ENCODE measurements at places on chromosomes 5 and 9.

- no peak for DNase-seq
Measured at GRCh38 chr5:79962575-79963222, 28.4 kb downstream of the MTX3 start.

GRCh38 chr9:80673496-80673895 lies 1015.9 kb downstream of the TLE1 start:
- DNase-seq, result no peak

DNA sequence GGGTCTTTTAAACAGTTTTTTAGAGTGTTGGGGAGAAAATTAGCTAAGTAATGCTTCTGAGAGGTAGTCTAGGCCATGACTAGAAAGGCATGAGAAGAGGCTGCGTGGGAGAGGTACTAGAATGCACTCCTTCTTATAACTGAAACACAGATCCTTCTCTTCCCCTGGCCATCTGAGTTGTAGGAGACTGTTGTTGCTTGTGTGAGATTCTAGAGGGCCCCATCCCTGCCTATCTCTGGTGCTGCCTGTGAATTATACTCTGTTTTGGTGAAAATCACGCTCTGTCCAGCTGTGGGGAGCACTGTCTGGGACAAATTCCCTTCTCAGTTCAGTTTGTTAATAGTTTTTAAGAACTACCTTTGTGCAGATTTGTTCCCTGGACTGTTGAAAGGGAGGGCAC lies 37.5 kb downstream of the MAP1B start:
- no peak for DNase-seq

DNA sequence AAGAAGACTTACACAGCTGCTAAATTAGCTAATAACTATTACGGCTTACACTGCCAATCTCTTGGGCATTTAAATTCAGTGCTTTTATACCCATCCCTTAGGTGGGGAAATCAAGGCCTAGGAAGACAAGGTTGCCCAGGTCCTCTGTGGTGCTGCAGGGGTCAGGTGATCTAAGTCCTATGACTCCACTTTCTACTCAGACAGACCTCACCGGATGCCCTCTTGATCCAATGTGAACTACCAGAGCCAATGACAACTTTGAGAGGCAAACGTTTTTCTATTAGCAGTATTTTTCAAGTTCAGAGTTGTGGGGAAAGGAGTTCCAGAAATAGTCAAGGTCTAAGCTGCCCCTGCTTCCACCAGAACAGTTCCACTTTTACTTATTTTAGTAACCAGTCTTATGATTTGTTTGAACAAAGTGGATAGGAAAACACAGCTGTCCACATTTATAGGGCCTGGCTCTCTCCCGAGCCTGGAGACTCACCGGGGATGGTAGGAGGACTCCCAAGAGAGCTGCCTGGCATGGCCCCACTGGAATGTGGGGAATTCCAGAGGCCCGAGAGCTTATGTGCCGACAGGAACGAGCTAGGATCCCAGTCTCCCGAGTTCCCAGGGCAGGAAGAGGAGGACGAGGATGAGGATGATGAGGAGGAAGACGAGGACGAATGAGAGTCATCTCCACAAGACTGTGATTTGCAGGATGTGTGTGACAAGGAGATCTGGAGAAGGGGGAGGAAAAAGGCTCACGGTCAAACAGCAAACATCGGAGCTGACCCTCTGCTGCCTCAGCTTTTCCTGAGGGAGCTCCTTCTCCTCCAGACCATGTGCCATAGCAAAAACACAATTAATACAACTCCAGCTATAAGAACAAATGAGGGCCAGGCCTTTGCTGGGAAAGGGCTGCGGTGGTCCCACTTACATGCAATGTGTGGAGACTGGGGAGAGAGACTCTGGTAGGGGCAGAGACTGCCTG lies 16.7 kb downstream of the FAM193B start:
- no peak for DNase-seq

DNA sequence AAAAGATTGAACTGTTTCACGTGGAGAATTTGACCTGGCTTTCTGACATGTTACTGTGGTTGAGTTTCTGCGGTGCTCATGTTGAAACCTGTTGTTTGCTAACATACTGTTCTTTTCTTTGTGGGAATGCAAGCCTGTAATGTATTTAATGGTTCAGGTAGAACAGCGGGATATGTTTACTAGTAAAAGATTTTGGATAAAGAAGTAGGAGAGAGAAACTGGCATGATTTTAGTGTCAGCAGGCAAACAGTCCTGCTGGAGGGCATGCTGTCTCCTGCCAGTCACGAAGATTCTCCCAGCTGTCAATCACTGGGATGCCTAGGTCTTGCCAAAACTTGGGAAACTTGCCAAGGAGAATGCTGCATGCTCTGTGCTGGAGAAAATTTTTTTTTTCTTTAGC lies 263.5 kb downstream of the TAF11L14 start:
- no peak for DNase-seq

- no peak for DNase-seq
Measured at GRCh38 chr9:77987880-77988525, 43.6 kb downstream of the GNAQ start.

- no peak for DNase-seq
Measured at GRCh38 chr9:6758498-6759184, 868 bp downstream of the KDM4C start.

- no peak for DNase-seq
Measured at GRCh38 chr5:5103245-5103644, 36.9 kb upstream of the ADAMTS16 start.

DNA sequence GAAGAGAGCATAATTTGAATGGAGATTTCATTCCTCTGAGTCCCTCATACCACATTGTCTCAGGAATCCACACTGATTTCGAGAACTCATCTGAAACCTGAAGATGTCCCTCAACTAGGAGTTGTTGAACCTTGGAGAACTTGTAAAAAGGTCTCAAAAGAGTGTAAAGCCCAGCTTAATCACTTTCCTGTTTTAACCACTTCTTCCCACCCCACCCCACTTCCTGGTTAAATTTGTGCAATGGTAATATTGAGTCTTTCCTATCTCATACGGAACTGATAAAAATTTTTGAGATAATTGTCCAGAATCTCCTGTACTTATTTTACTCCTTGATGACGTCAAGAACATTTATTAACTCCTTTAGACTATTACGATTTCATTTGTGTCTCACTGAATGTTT lies 240.7 kb downstream of the ARRDC3 start:
- DNase-seq, result no peak

GRCh38 chr5:177023303-177023664 lies 788 bp downstream of the ZNF346 start:
- no peak for DNase-seq

- DNase-seq, result no peak
Measured at GRCh38 chr5:120465436-120465961, 1.4 kb downstream of the PRR16 start.

GRCh38 chr9:101201630-101202029 lies 173.1 kb downstream of the PLPPR1 start:
- DNase-seq, result no peak

DNA sequence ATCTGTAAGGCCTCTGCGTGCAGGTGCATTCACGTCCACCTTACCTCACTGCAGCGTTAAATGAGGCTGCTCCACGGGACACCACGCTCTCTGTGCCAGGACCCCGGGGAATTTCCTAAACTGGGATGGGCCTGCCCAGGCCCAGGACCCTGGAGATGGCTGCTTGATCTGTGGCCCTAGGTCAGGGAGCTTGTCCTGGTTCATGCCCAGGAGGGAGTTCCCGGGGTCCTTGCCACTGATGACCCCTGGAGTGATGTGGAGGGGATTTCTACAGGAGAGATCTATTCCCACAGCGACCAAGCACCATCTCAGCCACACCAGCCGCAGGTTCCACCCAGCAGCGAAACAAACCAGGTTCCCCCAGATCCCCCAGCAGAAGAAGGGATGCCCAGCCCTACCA lies 3.5 kb downstream of the OR2V1 start:
- no peak for DNase-seq

GRCh38 chr5:74130155-74130897 lies 504.3 kb downstream of the ARHGEF28 start:
- no peak for DNase-seq

- DNase-seq, result no peak
Measured at GRCh38 chr5:98259595-98259994, 513.9 kb upstream of the RGMB start.

DNA sequence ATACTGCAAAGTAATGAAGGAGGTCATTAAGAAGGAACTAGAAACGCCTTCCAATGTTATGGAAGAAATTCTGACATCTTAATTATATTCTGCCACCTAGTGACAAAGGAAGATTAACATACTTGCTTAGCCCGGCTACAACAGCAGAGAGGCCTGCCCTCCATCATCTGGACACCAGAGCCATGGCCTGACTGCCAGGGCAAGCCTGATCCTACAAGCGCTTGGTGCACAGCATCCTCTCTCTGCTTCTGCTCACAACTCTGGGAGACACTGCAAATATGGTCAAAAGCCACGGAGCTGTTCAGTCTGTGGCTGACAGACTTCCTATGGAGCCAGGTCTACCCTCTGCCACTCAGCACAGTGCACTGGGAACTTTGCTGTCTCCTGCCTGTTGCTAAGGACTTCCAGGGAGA lies 87.3 kb upstream of the SLC44A1 start:
- no peak for DNase-seq

DNA sequence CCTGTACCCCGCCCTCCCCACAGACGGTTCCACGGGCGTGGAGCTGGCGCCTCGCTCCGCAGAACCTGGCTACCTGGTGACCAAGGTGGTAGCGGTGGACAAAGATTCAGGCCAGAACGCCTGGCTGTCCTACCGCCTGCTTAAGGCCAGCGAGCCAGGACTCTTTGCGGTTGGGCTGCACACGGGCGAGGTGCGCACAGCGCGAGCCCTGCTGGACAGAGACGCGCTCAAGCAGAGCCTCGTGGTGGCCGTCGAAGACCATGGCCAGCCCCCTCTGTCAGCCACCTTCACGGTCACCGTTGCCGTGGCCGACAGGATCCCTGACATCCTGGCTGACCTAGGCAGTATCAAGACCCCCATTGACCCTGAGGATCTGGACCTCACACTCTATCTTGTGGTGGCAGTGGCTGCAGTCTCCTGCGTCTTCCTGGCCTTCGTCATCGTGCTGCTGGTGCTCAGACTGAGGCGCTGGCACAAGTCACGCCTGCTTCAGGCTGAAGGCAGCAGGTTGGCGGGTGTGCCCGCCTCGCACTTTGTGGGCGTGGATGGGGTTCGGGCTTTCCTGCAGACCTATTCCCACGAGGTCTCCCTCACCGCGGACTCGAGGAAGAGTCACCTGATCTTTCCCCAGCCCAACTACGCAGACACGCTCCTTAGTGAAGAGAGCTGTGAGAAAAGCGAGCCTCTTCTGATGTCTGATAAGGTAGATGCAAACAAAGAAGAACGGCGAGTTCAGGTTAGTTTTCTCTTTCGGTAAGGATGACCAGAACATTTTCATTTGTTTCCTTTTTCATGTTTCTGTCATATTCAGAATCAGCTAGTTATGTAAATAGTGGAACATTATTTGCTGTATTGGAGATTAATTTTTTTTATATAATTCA lies 2.3 kb downstream of the PCDHGA5 start:
- no peak for DNase-seq

DNA sequence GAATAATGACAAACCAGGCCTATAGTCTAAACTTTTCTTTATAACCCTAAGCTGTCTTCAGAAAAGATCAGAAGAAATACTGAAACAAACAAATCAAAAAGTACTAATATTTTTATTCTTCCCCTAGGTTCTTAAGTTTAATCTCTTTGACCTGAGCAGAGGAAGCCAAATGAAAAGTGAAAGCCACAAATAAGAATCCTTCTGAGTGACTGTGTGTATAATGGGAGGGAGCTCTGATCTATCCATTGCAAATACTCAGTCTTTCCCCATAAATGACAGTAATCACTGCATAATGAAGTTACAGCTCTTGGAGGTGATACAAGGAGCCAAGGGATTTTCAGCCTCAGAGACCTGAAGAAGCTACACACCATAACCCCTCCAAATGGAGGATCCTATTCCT lies 126.9 kb upstream of the ATP10B start:
- DNase-seq, result no peak
